Stimulated activated CD8-positive, alpha-beta memory T cell treated with anti-CD3 and anti-CD28 coated beads, Interleukin-4, amount 100 ng/mL, for 1 hour (primary cell): ENCODE measurements at places on chromosomes 1 and 21.

GRCh38 chr1:203768256-203768655 lies 3.3 kb downstream of the LAX1 start:
- no peak for DNase-seq

- no peak for DNase-seq
Measured at GRCh38 chr1:161200992-161201835, 953 bp upstream of the NDUFS2 start.

DNA sequence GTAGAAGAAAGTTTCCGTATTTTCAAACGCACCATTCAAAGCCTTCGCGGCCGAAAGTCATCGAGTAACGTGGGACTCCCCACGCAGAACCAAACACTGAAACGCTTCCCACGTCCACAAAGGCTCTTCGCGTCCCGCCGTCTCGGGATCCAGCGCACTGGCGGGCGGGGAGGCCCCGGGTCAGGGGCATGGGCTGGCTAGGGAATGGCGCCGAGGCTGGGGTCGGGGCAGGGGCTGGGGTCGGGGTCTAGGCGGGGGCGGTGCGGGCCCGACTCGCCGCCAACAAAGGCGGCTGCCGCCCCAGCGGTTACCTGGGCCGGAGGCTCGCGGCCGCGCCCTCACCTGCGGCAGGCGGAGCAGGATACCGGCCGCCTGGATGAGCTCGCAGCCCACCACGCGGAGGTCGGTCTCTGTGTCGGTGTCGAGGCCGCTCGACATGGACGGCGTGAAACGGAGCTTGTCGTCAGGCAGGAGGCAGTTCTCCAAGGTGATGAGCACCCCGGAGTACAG lies 403 bp downstream of the CCNL2 start:
- no peak for DNase-seq

DNA sequence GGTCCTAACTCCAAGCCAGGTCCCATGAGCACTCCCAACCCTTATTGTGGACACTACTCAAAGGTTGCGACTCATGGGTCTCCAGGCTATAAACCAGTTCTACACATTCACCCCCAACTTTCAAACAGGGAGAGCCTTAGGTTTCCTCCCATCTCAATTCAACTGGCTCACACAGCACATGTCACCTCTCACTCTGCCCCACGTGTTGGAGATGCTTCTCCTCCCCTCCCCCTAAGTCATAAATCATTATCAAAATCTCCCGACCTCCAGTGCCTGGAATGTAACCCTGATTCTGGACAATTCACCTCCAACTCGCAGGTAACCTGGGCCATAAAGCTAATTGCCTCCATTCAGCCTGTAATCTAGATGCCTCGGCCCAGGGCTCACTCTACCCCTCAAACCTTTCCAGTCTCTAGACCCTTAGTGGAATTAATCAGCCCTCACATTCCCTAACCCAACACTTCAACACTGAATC lies 595 bp downstream of the AK2 start:
- no peak for DNase-seq

DNA sequence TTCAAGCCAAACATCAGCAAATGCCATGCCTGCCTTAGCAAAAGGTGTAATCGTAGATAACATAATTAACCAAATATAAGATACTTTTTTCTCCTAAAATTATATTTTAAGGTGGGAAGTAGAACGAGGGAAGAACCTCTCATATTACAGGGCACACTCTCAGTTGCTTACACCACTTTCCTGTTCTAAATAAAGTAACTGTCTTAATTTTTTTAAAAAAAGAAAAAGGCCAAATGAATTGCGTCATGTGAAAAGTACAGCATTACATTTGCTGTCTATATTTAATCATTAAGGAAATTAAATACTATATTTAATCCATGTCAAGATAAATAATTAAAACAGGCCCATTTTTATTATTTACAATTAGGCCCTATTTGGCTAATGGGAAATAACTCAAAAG lies 23.7 kb downstream of the JAK1 start:
- DNase-seq, result no peak

- no peak for DNase-seq
Measured at GRCh38 chr1:61300899-61301298, 218.5 kb downstream of the NFIA start.
